ENCODE measurements at places on chromosomes 6 and 20.

GRCh38 chr6:1781152-1781816 is 171.6 kb downstream of the FOXC1 start:
- no peak for DNase-seq

DNA sequence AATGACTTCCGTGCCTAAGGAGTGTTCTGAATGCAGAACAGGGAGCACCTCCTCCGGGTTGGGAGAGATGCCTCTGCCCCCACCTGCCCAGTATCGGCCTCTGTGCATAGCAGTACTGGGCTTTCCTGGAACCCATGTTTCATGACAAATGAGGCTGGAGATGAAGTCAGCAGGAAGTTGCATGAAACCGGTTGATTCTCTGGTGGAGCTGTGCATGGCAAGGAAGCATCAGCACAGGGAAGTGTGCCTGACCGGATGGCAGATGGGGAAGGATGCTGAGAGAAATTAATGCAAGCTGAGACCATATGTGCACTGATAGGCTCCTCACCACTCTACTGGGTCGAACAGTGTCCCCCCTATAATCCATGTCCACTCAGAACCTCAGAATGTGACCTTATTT is 155.5 kb downstream of the CDH26 start:
- no peak for DNase-seq

DNA sequence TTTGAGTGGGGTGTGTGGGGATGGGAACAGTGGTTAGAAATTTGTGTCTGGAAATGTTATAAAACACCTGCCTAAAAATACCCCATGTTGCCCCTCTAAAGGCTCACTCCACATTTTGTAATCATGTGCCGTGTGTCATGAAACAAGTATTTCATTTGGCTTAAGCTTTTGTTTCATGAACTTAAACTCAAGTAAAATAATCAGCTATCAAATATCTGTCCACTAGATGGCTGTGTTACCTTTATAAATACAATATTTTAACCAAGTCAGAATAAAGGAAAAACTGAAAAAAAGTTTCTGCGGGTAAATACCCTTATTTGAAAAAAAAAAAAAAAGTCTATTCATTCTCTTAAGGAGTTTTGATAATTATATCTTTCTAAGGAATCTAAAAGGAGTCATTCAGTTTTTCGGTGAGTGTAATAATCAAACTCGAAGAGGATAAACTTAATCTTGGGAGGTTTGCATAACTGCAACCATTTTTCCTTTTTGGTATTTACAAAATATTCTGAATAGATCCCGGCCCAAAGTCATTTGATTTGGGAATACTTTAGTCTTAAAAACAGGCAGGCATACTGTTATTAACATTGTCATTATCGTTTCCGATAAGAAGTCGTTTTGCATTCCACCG is 29.9 kb upstream of the MTRF1L start:
- no peak for DNase-seq

- DNase-seq, result no peak
Observed at GRCh38 chr6:11824986-11825385, 46.4 kb upstream of the ADTRP start.

- DNase-seq, result no peak
Observed at GRCh38 chr20:50293284-50294139, 102.9 kb downstream of the CEBPB start.

GRCh38 chr20:12925210-12925755 is 83.5 kb upstream of the SPTLC3 start:
- peak; percentile 7 for DNase-seq

DNA sequence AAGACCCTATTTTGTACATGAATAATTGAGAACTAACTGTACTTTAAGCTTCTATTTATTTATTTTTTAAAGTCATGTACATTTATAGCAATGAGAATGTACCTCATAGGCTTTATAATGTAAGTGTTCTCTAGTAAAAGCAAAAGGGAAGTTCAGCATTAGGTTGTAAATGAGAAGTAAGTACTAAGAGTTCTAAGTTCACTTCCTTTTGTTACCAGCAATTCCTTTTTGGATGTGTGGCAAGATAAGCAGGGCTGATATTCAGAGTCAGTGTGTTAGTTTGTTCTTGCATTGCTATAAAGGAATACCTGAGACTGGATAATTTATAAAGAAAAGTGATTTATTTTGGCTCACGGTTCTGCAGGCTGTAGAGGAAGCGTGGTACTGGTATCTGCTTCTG is 54.0 kb upstream of the CCN2 start:
- DNase-seq, result no peak

- DNase-seq, result no peak
Observed at GRCh38 chr6:139981768-139982181, 607.3 kb upstream of the CITED2 start.

GRCh38 chr20:41223112-41223511 is 85.8 kb downstream of the PLCG1 start:
- DNase-seq, result no peak

GRCh38 chr6:53264915-53265607 is 83.7 kb downstream of the ELOVL5 start:
- no peak for DNase-seq

DNA sequence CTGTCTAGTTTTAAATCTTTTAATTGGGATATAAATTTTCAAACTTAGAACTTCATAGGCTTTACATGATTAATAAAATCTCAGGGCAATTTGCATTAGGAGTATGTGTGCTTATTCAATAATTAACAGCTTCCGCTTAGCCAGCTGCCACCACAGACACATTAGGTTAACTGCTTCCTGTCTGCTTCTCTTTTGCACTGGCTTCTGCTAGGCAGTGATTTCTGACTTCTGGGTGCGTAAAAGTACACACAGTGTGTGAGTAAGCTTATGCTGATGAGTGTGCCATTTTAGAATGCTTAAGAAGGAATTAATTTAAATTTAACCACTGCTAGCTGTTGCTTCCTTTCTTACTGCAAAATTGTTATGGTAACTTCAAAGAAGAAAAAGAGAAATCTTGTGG is 73.9 kb downstream of the F13A1 start:
- DNase-seq, result no peak

GRCh38 chr20:60806354-60806753 is 445.7 kb upstream of the CDH4 start:
- no peak for DNase-seq

DNA sequence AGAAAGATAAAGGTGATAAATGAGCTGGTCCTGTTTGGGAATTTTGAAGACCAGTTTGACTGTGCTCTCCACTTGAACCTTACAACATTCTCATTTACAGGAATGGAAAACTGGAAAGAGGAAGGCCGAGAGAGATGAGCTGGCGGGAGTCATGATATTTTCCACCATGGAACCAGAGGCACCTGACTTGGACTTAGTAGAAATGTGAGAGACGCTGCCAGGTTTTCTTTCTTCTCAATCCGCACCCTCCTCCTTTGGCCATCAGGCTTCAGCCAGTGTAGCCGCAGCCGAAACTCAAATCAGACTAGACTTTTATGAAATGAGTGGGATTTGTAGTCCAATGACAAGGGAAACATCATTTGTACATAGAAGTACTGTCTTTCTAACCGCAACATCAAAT is 54.7 kb upstream of the SYNJ2 start:
- DNase-seq, result no peak

- DNase-seq, result peak; percentile 36
Observed at GRCh38 chr6:16409531-16410441, 171.4 kb downstream of the GMPR start.

- no peak for DNase-seq
Observed at GRCh38 chr6:44086931-44087574, 40.2 kb downstream of the MRPL14 start.

All from activated CD4-positive, alpha-beta T cell treated with anti-CD3 and anti-CD28 coated beads for 24 hours (primary cell).